ENCODE measurements at places on chromosomes 6 and 20.
A peak's percentile ranks its signal among the peaks of the same experiment; 100 is the strongest.

DNA sequence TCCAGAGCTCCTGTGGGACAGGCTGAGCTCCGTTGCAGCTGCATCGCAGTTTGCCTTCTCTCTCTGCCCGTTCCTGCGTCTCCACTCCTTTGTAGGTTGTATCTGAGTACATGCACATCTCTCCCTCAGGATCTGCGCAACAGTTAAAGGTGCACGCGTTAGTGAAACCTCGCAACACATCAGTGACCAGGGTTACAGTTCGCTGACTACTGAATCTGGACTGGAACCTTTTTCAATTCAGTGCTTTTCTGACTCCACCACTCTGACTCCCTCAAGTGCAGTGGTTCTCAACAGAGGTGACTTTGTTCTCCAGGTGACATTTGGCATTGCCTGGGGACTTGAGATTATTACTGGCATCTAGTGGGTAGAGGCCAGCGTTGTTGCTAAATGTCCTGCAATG lies 44.0 kb downstream of the UST start:
- H3K27me3 ChIP-seq = peaks cover 9% of the 10 kb centered on the region
- no peak for DNase-seq
- H3K4me1 ChIP-seq = no peaks in the 10 kb centered on the region
- no peak overlapping the region for H3K4me3 ChIP-seq
- H3K36me3 ChIP-seq = no peaks in the 10 kb centered on the region
- no peak overlapping the region for H3K27ac ChIP-seq

DNA sequence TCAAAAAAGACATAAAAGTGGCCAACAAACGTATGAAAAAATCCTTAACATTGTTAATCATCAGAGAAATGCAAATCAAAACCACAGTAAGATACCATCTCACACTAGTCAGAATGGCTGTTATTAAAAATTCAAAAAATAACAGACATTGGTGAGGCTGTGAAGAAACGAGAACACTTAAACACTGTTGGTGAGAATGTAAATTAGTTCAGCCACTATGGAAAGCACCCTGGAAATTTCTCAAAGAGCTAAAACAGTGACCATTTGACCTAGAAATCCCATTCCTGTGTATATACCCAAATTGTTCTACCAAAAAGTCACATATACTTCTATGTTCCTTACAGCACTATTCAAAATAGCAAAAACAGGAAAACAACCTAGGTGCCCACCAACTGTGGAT lies 24.9 kb upstream of the NT5E start:
- H3K4me3 ChIP-seq = no peak overlapping the region
- H3K27ac ChIP-seq = no peak overlapping the region
- H3K27me3 ChIP-seq = no peaks in the 10 kb centered on the region
- DNase-seq = no peak
- H3K4me1 ChIP-seq = no peaks in the 10 kb centered on the region

DNA sequence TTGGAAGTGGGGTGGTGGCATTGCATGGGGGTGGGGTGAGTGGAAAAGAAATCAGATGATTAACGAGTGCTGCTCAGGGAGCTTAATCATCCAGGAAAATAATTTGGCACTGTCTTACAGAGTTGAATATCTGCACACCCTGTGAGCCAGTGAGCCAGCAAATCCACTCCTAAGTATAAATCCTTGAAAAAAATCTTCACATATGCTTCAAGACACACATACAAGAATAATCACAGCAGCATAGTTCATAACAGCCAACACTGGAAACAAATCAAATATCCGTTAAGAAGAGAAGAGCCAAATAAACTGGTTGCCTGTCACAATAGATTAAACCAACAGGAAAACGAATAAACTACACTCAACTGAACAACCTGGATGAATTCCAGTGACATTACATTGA lies 62.8 kb downstream of the SAMD3 start:
- no peak overlapping the region for H3K27ac ChIP-seq
- H3K27me3 ChIP-seq = no peaks in the 10 kb centered on the region
- no peak for DNase-seq

GRCh38 chr6:110296241-110297025 lies 61.7 kb downstream of the METTL24 start:
- DNase-seq = no peak
- no peaks in the 10 kb centered on the region for H3K36me3 ChIP-seq
- H3K4me3 ChIP-seq = no peak overlapping the region
- H3K27me3 ChIP-seq = peaks cover 4% of the 10 kb centered on the region
- no peaks in the 10 kb centered on the region for H3K4me1 ChIP-seq
- H3K27ac ChIP-seq = no peak overlapping the region

DNA sequence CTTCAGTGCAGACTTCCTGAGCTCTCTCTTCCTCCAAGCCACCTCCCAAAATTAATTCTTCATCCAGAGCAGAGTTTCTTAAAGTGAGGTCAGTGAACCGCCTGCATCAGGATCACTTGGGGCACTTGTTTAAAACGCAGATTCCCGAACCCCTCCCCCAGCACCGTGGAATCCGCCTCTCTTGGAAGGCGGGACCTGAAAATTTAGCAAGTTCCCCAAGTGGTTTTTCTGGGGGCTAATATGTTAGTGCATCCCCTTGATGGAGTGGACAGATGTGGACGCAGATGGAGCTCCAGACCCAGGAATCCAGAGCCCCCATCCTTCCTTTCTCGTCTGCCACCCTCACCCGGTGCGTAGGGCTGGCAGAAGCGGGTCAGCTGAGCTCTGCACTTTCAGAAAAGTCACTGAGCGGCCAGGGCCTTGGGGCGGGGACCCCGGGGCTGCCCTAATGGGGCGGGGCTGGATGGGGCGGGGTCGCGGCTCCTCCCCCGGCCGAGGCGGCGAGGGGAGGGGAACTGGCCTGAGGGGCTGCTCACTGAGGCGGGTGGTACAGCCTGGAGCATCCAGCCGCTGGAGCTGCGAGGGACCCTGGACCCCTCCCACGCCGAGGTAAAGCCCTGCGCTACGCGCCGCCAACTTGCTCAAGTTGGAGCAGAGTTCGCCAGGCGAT lies at the start of the genes DEFB124 and REM1:
TSS of gene DEFB124 (minus strand) at position 370 of the 670 bp plus-strand sequence. CDS start 2,114 bp downstream, outside the sequence.
TSS of gene REM1 (plus strand) at position 531 of the 670 bp plus-strand sequence. CDS start 1,158 bp downstream, outside the sequence.
- peaks cover 16% of the 10 kb centered on the region for H3K4me1 ChIP-seq
- H3K27ac ChIP-seq = no peak within 1 kb of the TSS
- no peaks in the 10 kb centered on the region for H3K36me3 ChIP-seq

- H3K27me3 ChIP-seq = peaks cover 43% of the 10 kb centered on the region
- no peaks in the 10 kb centered on the region for H3K36me3 ChIP-seq
- no peak overlapping the region for H3K27ac ChIP-seq
These were observed 253.0 kb downstream of the QKI start for GRCh38 chr6:163667372-163668060.

DNA sequence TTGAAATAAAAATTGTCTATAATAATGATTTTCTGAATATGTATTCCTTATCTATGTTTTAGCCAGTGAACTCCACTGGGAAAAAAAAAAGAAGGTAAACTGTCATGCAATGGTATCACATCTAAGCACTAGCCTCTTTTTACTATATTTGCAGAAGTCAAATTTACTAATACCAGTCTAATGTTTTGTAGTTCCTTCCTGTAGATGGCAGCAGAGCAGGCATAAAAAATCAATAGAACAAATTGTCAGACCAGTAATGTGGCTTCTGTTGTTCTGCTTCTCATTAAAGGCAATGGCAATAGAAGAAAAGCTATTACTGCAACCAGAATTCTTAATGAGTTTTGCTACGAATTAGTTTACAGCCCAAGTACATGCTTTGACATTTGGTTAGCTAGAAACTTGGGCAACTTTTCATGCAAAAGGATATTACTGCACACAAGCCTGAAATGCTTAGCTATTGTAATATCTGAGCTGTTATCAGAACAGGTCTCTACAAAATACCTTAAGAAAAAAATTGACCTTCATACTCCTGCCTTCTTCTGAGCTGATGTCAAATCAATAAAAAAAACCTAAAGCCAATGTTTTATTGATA lies 476.9 kb downstream of the KHDRBS2 start:
- no peaks in the 10 kb centered on the region for H3K36me3 ChIP-seq
- no peaks in the 10 kb centered on the region for H3K4me1 ChIP-seq
- no peaks in the 10 kb centered on the region for H3K27me3 ChIP-seq
- no peak overlapping the region for H3K27ac ChIP-seq

- H3K36me3 ChIP-seq = no peaks in the 10 kb centered on the region
- H3K27ac ChIP-seq = no peak overlapping the region
- no peak overlapping the region for H3K4me3 ChIP-seq
These were observed 212.5 kb downstream of the UTRN start for GRCh38 chr6:144497650-144498049.

DNA sequence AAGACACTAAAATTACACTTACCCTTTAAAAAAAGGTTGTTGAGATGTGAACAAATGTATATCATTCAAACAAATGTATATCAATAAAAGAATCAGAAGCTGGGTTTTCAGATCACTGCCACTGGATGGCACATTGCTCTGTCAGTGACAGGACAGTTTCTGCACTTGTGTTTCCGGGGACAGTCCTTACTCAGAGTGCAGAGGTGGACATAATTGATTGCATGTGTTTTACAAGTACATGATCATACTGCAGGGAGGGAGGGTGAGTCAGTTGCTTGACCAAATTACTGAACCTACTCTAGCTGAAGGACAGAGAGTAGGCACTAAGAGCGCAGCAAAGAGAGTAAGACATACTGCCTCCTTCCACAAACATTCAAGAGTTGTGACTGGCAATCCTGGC lies 302.3 kb downstream of the TENT5A start:
- DNase-seq = no peak
- no peaks in the 10 kb centered on the region for H3K4me1 ChIP-seq
- no peak overlapping the region for H3K4me3 ChIP-seq
- H3K36me3 ChIP-seq = no peaks in the 10 kb centered on the region
- H3K27me3 ChIP-seq = no peaks in the 10 kb centered on the region

DNA sequence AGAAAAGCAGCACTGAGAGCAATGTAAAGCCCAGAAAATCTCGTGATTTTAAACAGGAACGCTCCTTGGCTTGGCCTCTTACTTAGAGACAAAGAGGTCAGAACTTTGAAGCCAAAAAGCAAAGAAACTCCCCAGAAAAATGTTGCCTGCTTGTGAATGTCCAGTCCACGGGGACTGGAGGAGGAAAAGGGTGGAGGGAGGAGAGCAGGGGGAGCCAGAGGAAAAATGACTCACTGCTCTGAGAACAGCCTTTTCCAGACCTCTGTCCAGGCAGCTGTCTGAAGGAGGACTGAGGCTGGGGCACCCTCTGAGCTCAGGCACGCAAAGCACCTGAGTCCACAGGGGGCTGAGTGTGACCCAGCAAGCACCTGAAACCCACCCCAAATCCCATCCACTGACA lies 64.7 kb downstream of the TRAM2 start:
- peak overlapping the region; percentile 39 for H3K27ac ChIP-seq
- H3K4me1 ChIP-seq = peaks cover 30% of the 10 kb centered on the region
- no peaks in the 10 kb centered on the region for H3K27me3 ChIP-seq
- peaks cover 66% of the 10 kb centered on the region for H3K36me3 ChIP-seq
- DNase-seq = peak; percentile 65
- H3K4me3 ChIP-seq = no peak overlapping the region

GRCh38 chr6:157079771-157080170 lies 243.5 kb downstream of the TMEM242 start:
- no peak overlapping the region for H3K4me3 ChIP-seq
- no peak for DNase-seq
- H3K36me3 ChIP-seq = peaks cover 4% of the 10 kb centered on the region
- H3K4me1 ChIP-seq = peaks cover 7% of the 10 kb centered on the region
- H3K27ac ChIP-seq = no peak overlapping the region

GRCh38 chr6:19668710-19669109 lies 168.5 kb upstream of the ID4 start:
- H3K4me3 ChIP-seq = no peak overlapping the region
- no peak for DNase-seq
- H3K27ac ChIP-seq = no peak overlapping the region
- H3K4me1 ChIP-seq = no peaks in the 10 kb centered on the region

DNA sequence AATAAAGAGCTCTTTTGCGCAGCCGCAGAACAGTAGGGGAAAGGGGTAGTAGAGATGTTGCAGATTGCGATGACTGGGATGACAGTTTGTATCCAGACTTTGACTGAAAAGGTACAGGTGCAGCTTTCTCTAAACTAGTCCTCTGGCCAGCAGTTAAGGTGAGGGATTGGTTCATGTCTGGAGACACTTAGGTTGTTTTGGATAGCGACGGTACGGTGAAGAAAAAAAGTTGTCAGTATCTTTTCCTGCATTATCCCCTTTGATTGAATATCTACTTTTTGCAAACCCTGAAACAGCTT lies 537 bp downstream of the PRR3 start:
- peak; percentile 78 for DNase-seq
- H3K27ac ChIP-seq = peak overlapping the region; percentile 94
- peak overlapping the region; percentile 80 for H3K4me3 ChIP-seq
- H3K27me3 ChIP-seq = no peaks in the 10 kb centered on the region

DNA sequence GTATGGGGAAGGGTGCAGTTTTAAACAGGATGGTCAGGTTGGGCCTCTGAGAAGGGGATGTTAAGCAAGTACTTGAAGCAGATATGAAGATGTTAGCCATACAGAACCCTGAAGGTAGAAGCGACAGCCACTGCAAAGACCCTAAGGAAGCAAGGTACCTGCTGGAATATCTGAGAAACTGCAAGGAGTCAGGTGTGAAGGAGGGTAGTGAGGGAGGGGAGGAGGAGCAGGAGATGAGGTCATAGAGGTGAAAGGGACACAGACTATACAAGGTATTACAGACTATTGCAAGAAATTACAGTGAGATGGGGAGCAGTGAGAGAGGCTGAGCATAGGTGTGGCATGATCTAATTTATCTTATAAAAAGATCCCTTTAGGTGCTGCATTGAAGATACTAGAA lies 22.2 kb upstream of the DEFB112 start:
- H3K36me3 ChIP-seq = no peaks in the 10 kb centered on the region
- no peaks in the 10 kb centered on the region for H3K27me3 ChIP-seq
- no peak overlapping the region for H3K4me3 ChIP-seq
- no peaks in the 10 kb centered on the region for H3K4me1 ChIP-seq
- DNase-seq = no peak

- H3K4me3 ChIP-seq = no peak overlapping the region
- H3K27me3 ChIP-seq = peaks cover 19% of the 10 kb centered on the region
- DNase-seq = no peak
These were observed 221.3 kb downstream of the DLL1 start for GRCh38 chr6:170069611-170070010.

DNA sequence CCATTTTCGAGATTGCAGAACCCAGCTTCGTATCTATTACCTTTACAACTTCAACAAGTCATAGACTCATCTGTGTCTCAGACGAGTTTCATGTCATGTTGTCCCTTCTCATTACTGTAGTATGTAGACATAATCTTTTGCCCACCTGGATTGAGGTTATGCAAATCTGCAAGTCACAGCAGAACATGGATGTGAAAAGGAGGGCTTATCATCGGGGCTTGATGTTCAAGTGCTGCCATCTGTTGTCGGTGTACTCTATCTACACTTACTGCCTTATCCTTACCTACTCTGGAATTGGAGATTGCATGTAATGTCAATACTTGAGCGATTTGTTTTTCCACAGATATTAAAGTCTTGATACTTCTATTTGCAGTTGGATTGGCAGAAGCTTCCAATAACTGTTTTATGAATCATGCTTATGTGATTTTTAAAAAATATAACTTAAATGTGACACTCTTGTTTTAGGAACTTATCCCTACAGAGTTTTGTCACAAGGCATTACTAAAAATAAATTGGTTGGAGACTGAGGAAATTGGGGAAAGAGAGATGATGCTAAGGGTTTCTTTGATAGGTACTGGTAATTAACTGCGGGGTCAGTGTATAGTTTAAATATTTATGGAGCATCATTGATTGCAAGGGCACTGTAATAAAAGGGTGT lies 3.0 kb upstream of the GOPC start:
- H3K4me3 ChIP-seq = no peak overlapping the region
- peak; percentile 61 for DNase-seq
- no peak overlapping the region for H3K27ac ChIP-seq
- peaks cover 6% of the 10 kb centered on the region for H3K4me1 ChIP-seq
